ENCODE measurements at places on chromosomes 12 and 14.
A peak's percentile ranks its signal among the peaks of the same experiment; 100 is the strongest.

DNA sequence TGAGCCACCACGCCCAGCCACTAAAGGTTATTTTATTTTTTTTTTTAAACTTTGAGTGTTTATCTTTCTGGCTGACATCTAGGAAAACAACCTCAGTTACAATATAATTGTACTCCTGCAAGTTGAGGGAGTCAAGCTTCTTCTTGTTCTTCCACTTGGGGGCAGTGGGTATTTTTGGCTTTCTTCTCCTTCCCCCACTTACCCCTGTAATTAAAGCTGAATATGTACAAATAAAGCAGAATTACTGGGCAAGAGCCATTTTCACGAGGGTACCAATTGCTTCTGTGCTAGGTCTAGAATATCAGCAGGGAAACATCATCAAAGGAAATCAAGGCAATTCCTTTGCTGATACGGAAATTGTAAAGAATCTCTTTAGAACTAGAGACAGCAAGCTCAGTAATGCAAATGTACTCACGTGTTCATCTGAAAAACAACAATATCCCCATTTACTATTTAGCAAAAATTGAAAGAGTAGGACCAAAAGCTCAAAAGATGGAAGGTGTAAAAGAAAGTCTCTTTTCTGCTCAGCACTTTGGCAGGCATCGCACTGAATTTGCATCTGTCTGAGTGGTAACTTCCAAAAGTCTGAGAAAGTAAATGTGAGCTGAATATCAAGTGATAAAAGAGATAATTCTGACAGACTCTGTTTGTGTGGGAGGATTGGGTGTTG lies 72.8 kb downstream of the TAOK3 start:
- no peak for DNase-seq

DNA sequence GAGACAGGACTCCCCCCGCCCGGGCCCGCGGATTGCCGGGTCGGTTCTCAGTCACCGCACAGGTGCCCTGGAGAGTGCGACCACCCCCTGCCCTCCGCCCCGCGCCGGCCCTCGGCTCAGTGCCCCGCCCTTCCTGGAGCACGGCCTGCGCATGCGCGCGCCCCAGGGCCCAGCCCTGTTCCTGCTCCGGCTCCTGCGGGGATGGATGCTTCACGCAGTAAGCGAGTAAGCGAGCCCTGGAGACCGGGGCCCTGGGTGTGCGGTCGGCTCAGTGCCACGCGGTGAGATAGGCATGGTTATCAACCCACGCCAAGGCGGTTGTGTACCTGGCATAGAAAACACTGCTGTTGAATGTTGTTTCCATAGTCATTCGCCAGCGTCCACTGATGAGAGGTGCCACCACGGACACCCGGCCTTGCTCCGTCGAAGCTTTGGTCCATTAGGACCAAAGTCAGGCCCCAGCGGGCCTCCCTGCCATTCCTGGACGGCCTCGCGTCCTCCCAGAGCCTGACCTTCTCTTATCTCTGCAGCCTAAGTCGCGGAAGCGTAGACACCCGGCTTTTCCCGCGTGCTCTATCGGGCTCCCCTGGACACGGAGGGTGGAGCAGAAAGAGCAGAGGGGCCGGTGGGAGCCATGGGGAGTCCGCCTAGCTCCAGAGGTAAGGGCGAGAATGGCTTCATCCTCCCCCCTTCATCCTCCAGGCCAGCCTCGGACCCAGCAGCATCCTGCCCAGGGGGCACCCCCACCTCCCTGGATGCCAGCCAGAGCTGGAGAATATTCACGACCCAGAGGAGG lies 90.6 kb downstream of the PAPOLA start:
- DNase-seq: no peak

- no peak for DNase-seq
Measured at GRCh38 chr12:1858456-1858855, 38.1 kb downstream of the LRTM2 start.

DNA sequence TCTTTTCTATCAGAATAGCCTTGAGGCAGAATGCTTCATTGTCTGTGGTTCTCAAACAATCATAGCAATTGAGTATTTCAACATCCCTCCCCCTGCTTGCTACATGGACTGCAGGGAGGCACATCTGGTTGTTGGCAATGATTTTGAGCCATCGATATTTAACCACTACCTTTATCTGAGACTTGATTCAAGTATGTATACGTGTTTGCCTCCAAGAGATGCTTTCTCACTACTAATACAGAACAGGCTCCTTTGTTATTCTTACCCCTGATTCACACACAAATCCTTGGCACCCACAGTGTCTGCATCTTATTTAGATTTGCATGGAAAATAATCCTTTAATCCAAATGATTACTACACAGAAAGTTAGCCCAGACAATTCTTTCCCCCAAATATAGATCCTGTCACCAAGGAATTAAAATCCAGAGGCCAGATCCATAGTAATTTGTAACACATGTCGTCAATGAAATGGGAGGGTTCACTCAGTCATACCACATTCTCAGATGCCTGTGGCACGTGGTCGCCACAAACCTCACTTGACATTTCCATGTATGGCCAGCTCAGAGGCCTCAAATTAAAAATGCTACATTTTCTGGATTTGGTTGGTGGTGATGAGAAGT lies 199.3 kb downstream of the ITPR2 start:
- peak; percentile 75 for DNase-seq

DNA sequence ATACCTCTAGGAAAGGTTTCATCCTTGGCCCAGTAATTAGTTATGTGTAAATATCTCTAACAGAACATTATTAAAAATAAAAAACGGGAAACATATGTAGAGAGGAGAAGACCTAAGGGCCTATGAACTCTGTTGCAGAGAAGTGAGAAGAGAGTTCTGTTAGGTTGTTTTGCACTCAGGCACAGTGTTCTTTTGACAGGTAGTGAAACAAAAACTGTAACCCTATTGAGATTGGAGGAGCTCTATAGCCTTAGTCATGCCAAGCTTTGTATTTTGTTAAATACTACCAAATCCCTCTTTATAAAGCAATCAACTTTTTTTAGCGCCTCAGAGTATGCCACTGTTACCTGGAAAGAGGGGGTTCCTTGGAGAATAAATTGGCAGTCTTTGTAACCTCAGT lies 77.6 kb downstream of the CNTN1 start:
- no peak for DNase-seq

DNA sequence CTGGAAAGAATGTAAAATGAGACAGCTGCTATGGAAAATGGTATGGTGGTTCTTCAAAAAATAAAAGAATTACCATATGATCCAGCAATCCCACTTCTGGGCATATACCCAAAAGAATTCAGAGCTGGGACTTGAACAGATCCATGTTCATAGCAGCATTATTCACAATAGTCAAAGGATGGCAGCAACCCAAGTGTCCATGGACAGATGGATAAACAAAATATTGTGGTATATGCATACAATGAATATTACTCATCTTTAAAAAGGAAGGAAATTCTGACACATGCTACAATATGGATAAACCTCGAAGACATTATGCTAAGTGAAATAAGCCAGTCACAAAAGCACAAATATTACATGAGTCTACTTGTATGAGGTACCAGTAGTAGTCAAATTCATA lies 9.1 kb downstream of the RAB2B start:
- DNase-seq: no peak

GRCh38 chr12:20716037-20716436 lies 20.9 kb downstream of the SLCO1C1 start:
- no peak for DNase-seq

GRCh38 chr12:115857160-115857920 lies 420.2 kb downstream of the MED13L start:
- DNase-seq: no peak

DNA sequence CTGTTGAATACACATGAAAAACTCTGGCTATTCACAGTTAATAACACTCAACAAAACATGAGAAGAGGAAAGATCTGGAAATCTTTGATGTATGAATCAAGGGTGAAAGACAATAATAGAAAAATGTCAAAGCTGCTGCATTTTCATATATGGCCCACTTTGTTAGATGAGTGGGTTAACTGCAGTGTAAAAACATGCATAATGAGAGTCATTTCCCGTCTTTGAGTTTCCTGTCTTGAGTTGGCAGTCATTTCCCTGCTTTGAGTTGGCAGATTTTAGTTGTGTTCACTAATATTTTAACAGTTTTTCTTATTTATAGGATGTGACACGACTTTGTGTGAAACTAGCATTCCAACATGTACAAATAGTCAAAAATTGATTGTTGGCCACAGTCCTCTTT lies 87.9 kb upstream of the PTPRQ start:
- no peak for DNase-seq

DNA sequence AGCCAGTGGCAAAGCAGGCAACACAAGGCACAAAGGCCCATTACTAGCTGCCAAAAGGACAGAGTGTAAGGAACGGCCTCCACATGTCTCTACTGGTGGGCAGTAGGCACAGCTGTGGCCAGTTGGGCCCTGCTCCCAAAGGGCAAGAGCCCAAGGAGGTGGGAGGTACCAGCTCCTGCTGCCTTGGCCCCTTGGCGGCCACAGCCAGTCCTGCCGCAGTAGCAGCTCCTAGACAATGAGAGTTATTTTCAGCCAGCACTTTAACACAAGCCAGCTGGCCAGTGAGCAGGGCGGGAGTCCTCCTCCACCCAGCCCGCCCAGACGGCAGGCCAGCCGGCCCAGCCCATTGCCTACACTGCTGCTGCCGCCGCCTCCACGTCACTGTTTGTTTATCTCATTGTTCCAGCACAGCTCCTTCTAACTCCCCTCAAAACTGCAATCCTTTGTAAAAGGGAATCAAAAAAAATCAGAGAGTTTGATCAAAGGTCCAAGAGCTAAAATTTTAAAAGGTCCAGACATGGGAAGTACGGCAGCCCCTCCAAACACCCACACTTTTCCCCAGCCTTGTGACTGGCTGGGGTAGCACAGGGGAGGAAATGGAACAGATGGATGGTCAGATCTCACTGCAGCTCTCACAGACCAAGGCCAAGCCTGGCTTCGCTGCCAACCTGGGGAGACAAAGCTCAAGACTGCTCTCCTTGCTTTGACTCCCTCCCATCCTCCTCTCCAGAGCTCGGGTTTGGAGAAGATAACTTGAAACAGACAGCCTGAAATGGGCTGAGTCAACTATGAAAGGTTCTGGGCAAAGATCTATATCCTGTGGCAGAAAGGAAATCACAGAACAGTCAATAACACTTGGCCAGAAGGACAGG lies 33.5 kb downstream of the FMNL3 start:
- no peak for DNase-seq

GRCh38 chr14:52923902-52924575 lies 26.8 kb downstream of the FERMT2 start:
- DNase-seq: peak; percentile 23

- no peak for DNase-seq
Measured at GRCh38 chr12:85507456-85507855, 227.4 kb downstream of the ALX1 start.

DNA sequence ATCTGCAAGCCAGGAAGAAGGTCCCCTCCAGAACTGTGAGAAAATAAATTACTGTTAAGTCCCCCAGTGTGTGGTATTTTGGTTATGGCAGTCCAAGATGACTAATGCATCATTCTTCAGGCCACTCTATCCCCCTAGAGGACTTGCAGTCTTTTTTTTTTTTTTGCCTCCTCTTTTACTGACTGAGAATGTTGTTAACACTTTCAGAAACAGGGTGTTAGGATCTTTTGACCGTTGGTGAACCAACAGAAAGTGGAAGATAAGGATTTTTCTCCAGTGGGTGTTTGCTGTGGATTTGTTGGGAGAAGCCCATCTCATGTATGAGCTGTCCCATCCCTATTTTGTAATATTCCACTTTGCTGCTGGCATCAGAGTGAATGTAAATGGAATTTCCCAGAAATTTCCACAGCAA lies 37.8 kb downstream of the MARK3 start:
- peak; percentile 11 for DNase-seq

DNA sequence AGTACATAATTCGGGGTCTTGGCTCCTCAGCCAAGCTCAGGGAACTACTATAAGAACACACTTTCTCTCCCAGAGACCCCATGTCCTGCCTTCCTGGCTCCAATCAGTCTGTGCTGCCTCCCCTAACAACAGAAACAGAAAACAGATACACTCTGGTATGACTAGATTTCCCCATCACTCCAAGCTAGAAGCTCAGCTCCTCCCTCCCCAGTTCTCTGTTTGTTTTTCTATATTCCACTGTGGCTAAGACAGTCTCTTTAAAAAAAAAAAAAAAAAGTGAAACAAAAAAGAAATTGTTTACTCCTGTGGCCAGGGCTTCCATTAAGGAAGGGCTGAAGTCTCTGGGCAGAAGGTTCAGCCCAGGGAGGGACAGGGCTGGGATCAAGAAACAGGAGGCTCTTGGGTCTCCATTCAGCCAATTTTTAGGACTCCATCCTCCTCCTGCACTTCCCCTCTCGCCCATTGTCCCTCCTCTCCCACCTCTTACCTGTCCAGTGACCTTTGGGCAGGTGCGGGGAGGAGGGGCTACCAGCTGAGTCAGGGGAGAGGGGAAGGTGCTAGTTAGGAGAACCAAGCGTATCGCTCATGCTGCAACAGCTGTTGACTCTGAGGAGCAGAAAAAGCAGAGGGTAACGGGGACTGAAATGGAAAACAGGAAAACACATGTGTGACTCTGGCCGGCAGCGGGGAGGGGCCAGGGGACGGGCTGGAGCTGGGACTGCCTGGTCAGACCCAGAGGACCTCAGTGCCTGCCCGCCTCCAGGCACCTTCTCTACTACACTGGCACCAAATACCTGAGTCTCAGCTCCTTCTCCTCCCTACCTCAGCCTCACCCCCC lies 4.1 kb upstream of the SLC7A7 start:
- no peak for DNase-seq

DNA sequence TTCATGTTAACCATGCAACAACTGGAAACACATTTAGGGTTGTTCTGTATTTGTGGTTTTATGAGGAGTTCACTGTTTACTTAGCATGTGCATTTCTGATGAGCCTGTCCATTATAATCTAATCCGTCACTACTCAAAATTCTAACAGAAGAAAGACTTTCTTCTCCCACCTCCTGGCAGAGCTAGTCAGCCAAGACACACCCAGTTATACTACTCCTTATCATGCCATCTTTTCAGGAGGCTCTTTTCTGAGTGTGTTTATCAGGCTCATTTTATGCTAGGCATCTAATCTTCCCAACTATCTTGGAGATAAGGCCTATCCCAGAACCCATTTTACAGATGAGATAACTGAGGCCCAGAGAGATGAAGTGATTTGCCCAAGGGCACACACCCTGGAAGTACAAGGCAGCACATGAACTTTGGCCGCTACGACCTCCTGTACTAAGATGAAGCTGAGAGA lies 10.4 kb upstream of the MED13L start:
- no peak for DNase-seq

- DNase-seq: no peak
Measured at GRCh38 chr14:24315807-24316596, 4.7 kb downstream of the LTB4R start.

DNA sequence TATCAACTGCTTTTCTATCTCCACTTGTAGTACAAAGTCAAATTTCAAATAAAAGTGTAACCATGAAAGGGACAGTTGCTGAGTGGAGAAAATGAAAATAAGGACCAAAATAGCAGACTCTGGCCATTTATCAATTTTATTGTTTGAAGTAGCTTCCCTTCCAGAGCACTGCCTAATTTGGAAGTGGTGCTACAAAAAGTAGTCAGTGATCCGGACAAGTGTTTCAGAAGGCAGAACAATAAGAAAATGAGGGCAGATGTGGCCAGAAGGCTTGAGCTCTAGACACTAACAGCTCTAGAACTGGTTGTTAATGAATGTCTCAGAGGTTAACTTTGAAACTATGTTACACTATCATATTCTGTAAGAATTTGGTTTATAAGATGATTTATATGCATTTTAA lies 48.9 kb downstream of the ABCC9 start:
- no peak for DNase-seq

Data from RCC 7860 (cell line).